ENCODE measurements at places on chromosomes 6 and 20.
A peak's percentile ranks its signal among the peaks of the same experiment; 100 is the strongest.

GRCh38 chr6:39233333-39233732 is 4.1 kb upstream of the KCNK5 start:
- no peak for DNase-seq

GRCh38 chr6:105739764-105740163 is 336.9 kb upstream of the PREP start:
- DNase-seq, result no peak

DNA sequence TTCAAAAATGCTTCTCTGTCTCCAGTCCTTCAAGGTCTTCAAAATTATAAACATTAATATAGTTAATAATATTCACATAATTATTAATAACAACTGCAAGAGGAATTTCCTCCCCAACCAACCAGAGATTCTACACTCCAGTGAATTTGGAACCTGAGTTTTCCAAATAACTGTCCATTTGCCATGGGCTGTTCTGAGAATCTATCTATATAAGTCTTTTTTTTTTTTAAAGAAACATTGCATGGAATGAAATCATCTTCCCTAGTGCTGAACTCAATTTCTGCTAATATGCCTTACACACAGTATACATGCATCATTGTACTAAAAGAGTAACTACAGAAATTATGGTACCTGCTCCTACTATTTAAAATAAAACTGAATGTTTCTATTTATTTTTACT is 113.9 kb downstream of the SLC22A3 start:
- no peak for DNase-seq

DNA sequence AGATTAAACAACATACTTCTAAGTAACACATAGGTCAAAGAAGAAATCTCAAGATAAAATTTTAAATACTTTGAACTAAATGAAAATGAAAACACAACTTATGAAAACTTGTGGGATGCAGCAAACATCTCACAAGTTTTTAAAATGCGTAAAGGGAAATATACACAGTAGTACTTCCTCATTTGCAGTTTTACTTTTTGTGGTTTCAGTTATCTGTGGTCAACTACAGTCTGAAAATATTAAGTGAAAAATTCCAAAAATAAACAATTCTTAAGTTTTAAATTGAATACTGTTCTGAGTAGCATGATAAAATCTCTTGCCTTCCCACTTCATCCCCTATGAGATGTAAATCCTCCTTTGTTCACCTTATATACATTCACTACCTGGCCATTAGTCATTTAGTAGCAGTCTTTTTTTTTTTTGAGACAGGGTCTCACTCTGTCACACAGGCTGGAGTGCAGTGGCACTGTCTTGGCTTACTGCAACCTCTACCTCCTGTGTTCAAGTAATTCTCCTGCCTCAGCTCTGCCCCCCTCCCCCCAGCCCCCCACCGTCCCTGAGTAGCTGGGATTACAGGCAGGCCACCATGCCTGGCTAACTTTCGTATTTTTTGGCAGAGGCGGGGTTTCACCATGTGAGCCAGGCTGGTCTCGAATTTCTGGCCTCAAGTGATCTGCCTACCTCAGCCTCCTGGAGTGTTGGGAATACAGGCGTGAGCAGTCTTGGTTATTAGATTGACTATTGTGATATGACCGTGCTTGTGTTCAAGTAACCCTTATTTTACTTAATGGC is 154.6 kb upstream of the AHI1 start:
- no peak for DNase-seq

DNA sequence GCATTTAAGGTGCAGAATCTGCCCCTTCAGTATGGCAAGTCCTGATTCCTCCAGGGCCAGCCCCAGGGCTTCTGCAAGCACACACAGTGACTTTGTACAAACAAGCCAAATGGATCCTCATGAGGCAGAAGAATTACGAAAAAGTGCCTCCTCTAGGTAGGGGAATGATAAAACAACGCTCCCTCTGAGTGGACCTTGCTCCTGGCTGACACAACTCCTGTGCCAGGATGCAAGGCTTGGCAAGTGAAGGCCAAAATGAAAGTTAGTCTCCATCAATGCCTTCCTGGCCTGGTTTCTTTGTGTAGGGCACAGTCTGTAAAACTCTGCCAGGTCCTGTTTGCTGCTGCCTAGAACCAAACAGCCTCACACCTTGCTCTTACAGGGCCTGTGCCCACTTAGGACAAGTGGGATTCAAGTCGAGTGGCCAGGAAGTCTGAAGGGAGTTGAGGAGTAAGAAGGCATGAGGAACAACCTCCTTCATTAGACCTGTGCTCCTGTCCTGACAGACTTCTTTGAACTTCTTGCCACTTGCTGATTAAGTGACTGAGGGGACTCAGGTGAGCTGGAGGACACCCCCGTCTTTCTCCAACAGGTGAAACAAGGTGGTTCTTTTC is 417.1 kb downstream of the CDC5L start:
- DNase-seq, result no peak

DNA sequence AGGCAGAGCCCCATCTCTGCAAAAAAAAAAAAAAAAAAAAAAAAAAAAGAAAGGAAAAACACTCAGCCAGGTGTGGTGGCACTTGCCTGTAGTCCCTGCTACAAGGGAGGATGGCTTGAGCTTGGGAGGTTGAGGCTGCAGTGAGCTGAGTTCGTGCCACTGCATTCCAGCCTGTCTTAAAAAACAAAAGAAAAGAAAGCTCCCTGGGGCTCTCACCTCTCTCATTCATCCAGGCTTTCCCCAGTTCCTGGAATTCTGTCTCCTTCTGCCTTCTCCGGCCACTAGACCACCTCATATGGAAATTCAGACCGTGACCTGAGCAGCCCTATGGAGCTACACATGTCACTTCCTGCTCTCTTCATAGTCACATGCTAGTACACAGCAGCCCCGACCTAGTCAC is 101.1 kb upstream of the TAB2 start:
- DNase-seq, result no peak

GRCh38 chr20:24572862-24573261 is 103.4 kb downstream of the SYNDIG1 start:
- no peak for DNase-seq

DNA sequence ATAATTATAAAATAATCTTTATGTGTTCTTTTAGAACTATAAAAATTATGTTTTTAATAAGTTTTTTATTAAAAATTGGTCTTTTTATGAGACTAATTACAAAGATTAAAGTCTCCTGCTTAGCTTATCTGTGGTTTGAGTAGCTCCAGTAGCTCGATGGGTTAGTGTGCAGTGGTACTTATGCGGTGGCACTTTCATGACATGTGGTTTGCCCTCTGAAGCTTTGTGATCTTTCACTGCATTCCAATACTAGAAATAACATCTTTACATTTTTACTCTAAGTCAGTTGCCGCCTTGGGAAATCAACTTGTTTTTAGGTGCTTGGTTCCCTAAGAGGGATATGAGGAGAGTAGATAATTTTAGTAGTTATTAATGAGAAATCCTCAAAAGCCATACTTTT is 699.5 kb upstream of the FLRT3 start:
- DNase-seq, result no peak

- DNase-seq, result peak; percentile 63
These were observed 160.9 kb downstream of the DTNBP1 start for GRCh38 chr6:15501826-15502445.

GRCh38 chr20:63290677-63291472 is 2.1 kb upstream of the COL20A1 start:
- DNase-seq, result peak; percentile 33

DNA sequence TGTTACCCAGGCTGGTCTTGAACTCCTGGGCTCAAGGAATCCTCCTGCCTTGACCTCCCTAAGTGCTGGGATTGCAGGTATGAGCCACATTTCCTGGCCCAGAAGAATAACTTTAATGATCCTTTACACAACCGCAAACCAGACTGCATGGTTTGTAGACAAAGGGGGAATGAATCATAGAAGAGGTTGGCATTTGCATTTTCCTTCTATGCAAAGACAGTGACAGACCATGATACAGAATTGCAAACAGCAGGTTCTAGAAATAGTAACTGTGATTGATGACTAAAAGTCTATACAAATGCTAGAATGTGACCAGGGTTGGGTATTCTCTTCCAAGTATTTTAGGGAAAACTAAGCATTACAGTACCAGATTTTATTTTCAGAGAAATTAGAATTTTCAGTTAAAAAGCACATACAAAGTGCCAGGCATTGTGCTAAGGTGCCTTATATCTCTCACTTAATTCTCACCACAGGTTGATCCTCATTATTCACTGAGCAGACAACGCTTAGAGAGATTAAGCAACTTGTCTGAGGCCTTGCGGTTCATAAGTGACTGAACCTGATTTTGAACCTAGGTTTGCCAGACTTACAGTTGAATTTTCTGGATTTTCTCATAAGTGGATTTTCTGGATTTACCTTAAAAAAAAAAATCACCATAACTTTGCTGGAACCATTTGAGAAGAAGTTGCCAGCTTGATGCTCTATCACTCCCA is 146.6 kb downstream of the ZFAND3 start:
- peak; percentile 72 for DNase-seq

DNA sequence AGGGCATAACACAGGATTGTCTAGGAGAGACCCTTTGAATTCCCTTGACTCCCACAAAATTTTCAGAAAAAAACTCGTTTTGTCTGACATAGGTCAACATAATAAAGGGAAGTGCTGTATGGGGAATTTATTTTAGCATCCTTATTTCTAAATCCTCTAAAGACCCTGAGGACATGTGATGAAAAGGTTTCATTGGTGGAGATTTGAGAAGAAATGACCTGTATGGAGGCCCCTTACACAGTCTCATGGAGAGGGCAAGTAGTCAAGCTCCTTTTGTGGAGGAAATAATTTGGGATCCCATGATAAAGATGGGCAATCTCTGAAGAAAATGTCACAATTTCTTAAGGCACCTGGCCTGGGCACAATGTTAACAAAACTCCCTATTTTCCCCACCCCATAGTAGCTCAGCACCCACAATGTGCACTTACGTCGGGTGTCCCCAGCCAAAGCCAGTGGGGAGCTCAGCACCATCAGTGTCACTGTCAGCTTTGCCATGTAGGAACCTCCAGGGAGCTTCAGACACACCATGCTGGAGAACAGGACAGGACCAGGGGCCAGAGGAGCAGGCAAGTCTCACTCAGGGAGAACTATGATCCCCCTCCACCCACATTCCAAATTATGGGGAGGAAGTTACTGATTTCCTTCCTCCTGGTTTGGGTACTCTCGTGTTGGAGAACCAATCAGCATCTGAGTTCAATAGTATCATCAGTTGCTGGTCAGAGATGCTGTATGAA is at the start of gene HLA-DRB5:
Gene HLA-DRB5, minus strand, starts transcription at position 591 of the 734 bp plus-strand sequence. Its CDS starts 63 bp downstream, at position 528.
- DNase-seq, result no peak

DNA sequence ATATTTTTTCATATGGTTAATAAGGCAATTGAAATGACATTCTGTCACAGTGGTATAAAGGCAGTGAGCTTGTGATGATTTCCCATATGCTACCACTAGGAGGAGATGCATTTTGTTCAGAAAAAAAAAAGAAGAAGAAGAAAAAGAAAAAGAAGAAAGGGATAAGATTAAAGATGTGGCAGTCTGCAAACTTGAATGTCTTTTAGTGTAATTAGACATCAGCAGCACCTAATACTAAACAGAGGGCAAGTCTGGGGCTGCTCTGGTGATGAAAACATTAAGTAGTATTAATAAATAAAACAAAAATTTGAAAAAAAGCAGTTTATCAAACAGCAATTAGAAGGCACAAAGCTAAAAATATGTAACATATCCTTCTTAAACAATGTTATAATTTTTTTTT is 95.4 kb upstream of the DEFB112 start:
- peak; percentile 11 for DNase-seq

DNA sequence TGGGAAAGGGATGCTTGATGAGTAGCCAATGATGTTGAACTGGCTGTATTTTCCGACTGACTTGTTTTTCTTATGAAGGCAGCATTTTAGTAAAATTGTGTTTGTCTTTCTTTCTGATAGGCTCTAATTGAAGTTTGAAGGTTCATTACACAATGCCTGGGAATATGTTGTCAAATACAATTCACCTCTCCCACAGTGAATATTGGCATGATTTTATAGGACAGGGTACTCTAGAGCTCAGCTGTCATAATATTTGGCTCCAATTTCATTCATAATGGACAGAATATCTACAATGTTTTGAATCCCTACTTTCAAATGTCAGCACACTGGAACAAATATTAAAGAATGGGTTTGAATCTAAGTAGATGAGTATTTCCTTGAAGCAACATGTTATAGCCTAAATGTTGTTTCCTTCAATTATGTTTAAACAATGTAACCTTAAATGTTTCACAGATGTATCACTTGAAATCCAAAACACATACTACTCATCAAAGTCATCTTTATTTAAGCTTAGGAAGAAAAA is 81.4 kb downstream of the LAMA2 start:
- DNase-seq, result no peak

DNA sequence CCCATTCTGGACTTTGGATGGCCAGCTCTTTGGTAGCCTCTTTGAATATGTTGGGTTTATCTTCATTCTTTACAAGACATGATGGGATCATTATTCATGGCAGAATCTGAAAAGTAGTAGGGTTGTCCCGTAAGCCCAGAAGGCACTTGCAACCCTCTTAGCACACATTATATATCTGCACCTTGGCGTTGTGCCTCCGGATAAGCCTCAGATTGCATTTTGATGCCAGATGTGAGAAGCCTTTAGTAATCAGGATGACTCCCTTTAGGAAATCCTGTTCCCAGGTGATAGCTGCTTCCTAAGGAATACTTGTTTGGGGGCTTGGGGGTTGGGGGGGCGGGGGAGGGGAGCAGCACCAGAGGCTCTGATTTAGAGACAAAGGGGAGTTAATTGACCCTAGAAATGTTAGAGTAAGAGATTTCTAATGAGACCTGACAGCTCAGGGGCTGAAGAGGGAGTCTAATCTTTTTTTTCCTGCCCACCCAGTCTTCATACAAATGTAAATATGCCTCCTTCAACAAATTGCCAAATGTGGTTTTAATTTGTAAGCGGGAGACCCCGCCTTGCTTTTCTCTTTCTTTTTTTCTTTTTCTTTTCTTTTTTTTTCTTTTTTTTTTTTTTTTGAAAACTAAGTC is 55.1 kb downstream of the JAG1 start:
- no peak for DNase-seq

GRCh38 chr6:131368198-131368911 is 204.7 kb upstream of the ARG1 start:
- DNase-seq, result peak; percentile 5

DNA sequence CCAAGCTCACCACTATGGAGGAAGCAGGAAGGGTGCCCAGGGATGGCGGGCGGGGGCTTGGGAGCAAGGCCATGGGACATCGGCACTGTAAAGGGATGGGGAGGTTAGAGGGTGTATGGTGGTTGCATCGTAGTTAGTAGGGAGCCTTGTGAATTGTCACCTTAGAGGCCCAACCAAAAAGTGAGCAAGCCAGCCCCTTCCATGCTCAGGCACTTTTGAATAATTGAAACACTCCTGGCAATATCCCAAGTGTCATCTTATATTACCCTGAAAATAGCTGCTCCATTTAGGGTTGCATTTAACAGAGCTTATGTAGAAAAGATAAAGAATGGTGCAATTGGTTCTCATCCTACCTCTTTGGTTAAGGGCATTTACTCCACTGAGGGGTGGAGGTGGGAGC is 169.2 kb downstream of the SAMD5 start:
- DNase-seq, result no peak

DNA sequence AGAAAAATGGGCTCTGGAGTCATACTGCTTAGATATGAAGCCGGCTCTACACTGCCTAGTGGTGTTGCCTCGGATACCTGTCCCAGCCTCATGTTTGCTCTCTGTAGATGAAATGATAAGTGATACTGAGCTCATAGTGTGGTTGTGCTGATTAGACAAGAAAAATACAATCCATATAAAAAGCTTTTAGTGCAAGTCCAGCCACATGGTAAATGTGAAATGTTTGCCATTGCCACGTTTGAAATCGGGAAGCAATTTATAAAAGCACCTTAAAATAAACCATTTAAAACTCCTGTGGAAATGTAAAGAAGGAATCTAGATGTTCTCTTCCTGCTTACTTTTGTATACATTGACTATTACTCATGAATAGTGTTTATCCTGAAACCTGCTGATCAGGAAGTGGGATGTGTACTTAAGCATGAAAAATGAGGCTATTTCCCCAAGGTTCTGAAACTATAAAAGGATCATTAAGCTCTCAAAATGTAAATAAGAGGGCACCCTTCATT is 13.1 kb upstream of the PBOV1 start:
- DNase-seq, result no peak

Measured in fibroblast of skin of back (primary cell).